ENCODE measurements at places on chromosomes 11 and 22.

GRCh38 chr11:109264128-109264527, 157.9 kb upstream of the C11orf87 start:
- no peak for DNase-seq

DNA sequence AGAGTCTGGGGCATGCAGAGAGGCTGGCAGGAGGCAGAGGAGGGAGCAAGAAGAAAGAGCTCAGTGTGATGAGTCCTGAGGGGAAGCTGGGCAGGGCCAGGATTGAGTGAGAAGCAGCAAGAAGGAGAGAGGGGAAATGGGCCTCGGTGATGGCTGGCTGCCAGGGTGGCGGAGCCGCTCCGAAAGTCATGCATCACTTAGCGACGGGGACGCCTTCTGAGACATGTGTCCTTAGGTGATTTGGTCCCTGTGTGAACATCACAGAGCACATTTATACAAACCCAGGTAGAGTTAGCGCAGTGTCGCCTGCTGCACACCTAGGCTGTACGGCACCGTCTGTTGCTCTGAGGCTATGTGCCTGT, 15.1 kb downstream of the TBC1D22A start:
- DNase-seq, result no peak

DNA sequence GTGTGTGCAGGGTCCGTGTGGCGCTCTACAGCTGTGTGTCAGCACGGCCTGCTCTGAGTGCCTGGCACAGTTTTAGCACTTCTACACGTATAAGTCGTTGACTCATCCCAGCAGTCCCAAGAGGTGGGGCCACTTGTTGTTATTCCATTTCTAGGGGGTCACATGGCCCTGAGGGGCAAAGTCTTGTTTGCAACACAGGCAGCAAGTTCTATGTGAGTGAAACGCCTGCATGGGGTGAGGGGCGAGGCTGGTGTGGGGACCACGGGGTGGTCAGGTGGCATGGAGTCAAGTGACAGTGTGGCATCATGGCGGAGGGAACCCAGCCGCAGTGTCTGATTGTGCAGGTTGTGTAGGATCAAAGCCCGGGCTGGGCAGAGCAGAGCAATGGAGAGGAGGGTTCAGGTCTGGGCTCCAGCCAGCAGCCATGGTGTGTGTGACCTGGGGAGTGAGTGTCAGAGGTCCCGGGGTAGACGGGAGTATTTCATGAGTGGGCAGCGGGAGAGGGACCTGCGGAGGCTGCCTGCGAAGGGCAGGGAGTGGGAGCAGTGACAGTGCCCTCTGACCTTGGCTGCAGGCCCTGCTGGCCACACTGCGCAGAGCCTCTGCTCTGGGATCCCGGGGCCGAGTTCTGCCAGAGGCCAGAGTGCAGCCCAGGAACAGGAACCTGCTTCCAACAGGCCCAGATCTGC, 27.9 kb downstream of the SHANK3 start:
- no peak for DNase-seq

DNA sequence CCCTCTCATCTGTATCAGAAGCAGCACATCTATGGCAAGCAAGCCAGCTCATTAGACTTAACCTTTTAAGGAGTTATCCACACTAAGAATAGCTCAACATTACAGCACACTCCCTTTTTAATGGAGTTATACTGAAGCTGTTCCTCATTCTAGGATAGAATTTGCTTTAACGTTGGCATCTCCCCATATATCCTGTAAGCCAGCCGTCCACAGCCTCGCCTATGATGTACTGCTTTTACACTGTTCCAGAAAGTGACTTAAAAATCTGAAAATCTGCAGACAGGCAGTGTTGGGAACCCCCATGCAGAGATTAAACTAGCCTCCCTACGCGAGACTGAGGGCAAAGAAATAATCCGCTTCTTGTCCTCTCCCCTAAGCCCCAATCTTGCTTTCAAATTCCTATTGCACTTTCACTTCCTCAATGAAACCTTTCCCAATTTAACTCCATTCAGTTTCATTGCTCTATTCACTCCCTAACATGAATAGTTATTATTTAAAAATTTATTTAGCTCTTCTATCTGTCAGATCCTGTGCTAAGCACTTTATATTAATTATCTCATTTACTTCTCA, 225.0 kb downstream of the BLID start:
- no peak for DNase-seq

- DNase-seq, result no peak
Observed at GRCh38 chr11:103257360-103257759, 148.1 kb downstream of the DYNC2H1 start.

- no peak for DNase-seq
Observed at GRCh38 chr11:71384561-71384960, 63.6 kb downstream of the DHCR7 start.

- no peak for DNase-seq
Observed at GRCh38 chr11:20644360-20644759, 25.0 kb upstream of the NELL1 start.

GRCh38 chr11:134667505-134667904, 255.5 kb upstream of the B3GAT1 start:
- DNase-seq, result no peak

DNA sequence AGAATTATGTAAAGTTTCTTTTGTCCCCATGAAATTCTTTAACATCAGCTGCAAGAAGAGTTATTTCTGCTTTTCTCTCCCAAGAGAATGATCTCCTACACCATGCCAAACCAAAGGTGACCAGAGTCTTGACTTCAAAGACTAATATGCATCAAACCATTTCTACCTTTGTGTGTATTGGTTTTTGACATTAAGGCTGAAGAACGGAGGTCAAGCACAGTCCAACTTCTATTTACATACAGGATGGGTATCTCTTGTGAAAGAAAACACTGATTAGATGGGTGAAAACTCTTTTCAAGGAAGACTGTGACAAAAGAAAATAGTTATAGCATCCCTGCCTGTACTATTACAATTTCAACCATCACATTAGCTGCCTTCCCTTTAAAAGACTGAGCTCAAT, 256.3 kb downstream of the CADM1 start:
- DNase-seq, result no peak

DNA sequence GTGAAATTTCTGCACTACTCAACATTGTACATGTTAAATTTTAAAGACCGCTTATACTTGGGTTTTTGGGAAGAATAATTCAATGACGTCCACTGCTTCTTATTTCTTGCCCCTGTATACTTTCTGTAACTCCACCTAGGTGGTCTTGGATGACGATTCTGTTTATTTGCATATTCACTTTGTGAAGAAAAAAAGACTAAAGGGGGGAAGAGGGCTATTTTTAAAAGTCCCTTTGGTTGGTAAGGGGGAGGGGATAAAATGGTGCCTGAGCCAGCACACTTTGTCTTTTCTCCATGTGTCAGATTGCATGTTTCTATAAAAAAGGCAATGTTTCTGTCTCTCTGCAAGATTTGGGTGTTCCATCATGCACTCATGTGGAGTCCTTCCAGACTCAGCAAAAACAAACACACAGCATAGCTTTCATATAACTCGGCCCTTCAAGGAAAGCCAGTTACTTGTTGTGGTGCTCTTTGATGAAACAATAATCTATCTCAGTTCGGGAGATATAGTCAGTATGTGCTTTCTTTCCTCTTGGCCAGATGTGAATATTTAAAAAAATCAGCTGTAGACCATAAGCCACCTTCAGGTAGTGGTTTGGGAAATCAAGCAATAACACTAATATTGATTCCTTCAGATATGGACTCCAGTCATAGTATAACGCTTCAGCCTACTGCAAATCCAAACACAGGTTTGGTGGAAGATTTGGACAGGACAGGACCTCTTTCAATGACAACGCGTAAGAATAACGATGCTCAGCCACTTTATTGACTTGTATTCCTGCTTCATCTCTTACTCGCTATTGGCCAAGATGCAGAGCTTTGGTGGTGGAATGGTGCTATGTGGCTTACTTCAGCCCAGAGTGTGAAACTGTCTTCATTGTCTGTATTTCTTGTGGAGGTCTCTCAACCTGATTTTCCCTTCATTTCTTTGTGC, 68.8 kb downstream of the CD44 start:
- no peak for DNase-seq

DNA sequence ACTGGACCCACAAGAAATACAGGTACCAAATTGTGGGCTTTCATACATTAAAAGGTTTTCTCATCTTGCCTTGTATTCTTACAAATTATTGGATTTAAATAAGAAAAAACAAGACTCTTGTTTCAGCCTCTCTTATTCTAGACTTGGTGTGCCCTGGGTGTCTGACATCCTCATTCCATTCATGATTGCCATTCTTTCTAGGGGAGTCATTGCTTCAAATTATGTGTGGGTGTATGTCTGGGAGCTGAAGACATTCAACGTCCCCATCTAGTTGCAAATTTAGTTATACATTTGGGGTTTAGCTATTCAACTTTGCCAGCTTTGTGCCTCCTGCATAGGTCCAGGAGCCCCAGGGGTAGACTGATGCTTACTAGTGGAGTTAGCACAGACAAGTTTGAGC, 18.1 kb downstream of the MAML2 start:
- no peak for DNase-seq

GRCh38 chr11:44301564-44302271, 8.2 kb downstream of the ALX4 start:
- no peak for DNase-seq

DNA sequence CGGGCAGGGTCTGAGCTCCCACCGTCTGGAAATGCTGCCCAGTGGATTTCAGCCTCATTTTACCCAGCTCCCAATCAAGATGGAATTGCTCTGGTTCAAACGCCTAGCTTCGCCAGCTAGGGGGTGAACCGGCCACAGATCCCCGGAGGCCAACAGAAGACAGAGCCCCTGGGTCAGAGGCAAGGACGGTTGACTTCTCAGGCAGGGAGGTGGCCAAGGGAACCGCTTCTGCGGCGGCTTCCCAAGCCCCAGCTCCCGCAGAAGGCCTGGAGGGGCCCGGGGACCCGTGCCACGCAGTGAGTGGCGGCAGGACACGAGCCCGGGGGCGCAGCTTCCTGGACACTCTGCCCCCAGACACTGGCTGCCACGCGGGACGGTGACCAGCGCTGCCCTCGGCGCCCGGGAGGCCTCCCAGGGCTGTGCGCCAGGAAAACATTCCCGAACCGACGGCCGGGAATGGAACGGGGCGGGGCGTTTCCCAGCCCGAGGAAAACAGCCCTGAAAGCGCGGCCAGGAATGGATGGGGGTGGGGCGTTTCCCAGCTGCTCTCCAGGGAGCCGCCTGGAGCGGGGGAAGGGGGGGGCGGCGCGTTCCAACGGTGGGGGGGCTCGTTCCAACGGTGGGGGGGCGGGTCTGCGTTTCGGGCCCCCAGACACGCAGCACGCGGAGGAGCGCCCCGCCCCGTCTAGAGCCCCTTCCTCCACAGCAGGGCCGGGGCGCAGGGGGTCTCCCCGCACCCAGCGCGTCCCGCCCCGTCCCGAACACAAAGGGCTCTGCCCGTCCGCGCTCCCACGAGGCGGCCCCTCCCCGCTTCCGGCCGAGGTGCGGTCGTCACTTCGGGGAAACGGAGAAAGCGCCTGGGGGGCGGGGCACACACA, 13.5 kb upstream of the B4GALNT4 start:
- DNase-seq, result peak; percentile 60

DNA sequence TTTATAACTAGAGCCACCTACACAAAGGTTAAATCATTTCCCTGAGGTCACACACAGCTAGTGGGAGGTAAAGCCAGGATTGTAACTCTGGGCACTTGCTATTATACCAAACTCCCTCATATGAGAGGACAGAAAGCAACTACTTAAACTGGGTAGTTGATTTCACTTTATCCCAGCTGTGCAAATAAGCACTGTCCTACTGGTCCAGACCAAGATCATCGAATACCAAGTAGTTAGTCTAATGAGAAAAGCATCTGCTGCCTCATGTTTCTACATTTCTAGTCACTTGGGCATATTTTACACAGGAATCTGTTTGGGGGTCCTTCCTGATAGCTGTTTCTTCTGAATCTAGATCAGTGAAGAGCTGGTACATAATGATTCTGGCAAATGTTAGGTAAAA, 178.6 kb upstream of the NARS2 start:
- no peak for DNase-seq

- DNase-seq, result no peak
Observed at GRCh38 chr11:125264100-125265022, 99.8 kb downstream of the PKNOX2 start.

DNA sequence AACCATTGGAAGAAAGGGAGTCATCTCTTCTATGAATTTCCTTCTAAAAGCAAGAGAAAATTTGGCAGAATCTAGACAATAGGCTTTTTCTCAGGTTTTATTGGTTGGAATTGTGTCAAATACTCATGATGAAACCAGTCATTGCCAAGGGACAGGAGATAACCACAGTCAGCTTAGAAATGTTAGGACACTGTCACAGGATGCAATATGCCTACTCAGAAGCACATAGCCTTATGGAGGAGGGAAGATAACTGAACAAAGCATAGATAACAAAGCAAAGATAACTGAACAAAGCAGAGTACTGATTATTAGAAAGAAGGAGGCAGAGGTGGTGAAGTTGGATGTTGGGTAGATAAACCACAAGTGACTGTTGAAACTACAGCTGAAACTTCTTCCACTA, 303.5 kb upstream of the PDGFD start:
- no peak for DNase-seq

DNA sequence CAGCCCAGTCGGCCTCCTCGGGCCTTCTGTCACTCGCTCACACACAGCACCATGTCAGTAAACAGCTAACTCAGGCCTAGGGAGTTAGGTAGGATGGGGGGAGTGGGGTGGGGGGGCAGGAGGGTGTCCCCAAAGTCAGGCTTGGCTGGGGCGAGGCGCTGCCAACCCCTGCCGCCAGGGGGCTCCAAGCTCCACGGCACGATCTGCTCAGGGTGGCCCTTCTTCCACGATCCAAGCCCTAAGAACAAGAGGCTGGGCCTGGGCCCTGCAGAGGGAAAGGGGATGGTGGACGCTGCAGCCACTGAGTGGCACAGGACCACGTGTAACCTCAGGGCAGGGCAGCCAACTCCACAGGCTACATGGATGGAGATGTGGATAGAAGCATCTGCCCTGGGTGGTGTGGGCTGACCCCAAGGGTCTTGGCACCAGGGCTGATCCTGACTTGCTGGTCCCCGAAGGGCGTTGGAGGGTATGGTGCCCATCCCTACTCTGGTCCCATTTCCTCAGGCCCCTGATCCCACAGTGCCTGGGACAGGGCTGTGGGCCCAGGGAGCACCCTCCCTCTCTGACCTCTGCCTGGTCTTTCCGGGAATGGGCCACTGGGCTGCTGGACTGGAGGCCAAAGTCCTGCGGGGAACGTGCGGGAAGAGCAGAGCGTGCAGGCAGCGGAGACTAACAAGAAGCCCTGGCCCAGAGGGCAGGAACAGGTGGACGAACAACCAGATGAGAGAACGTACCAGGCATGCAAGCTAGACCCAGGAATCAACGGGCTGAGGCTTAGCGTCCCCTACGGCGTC, 29.1 kb upstream of the TXNRD2 start:
- peak; percentile 46 for DNase-seq

GRCh38 chr11:132496341-132496740, 1036.0 kb downstream of the OPCML start:
- no peak for DNase-seq

- DNase-seq, result no peak
Observed at GRCh38 chr11:76185511-76185910, 20.8 kb downstream of the WNT11 start.

- no peak for DNase-seq
Observed at GRCh38 chr11:45209891-45210699, 63.7 kb downstream of the PRDM11 start.

DNA sequence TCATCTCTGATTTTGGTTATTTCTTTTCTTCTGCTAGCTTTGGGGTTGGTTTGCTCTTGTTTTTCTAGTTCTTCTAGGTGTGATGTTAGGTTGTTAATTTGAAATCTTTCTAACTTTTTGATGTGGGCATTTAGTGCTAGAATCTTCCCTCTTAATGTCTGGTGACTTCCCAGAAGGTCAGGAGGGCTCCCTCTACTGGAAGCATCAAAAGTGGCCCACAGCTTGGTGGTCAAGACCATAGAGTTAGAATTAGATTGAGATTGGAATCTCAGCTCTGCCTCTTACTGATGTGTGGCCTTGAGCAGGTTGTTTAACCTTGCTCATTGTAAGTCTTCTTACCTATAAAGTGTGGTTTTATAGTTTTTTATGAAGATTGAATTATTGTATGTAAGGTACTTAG, 99.3 kb downstream of the FDX1 start:
- no peak for DNase-seq
